ENCODE measurements at places on chromosomes 6 and 20.
A peak's percentile ranks its signal among the peaks of the same experiment; 100 is the strongest.

GRCh38 chr6:36641543-36641942, 37.0 kb upstream of the CDKN1A start:
- DNase-seq, result no peak

GRCh38 chr20:43849496-43850186, 65.0 kb upstream of the TOX2 start:
- no peak for DNase-seq

- no peak for DNase-seq
Observed at GRCh38 chr6:162705736-162706135, 21.8 kb downstream of the PRKN start.

DNA sequence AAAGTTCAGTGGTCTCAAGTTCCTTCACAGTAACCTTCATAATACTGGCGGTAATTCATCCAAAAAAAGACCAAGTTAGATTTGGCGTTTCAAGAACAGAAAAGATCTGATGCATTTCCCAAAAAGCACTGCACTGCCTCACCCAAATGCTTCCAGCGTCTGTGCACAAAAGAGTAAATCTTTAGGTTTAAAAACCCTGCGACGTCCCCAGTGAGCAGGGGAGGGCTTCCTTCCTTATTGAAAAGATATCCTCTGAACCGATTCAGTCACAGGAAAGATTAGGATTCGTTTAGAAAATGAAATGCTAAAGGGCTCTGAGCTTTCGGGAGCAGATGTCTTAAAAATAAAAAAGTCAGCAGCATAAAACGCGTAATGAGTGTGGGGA, 654 bp downstream of the TBC1D7 start:
- no peak for DNase-seq

GRCh38 chr20:17611540-17612286, 41.8 kb downstream of the DSTN start:
- DNase-seq, result no peak

DNA sequence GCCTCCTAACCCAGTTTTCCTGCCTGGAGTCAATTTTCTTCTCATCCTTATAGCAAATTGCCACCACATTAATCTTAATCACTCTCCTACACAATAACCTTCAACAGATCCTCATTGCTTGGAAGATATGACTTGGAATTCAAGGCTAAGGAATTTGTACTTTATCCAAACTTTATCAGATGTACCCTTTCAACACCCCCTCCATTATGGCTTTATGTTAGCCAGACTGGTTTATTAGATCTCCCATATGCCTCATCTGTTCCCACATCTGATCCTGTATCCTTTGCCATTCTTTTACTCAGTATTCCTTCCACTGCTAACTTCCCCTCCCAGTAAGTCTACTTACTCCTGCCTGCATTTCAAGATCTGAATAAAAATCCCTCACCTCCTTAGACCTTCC, 4.0 kb upstream of the FRK start:
- no peak for DNase-seq

GRCh38 chr6:158050955-158051354, 69.3 kb downstream of the SYNJ2 start:
- DNase-seq, result no peak

DNA sequence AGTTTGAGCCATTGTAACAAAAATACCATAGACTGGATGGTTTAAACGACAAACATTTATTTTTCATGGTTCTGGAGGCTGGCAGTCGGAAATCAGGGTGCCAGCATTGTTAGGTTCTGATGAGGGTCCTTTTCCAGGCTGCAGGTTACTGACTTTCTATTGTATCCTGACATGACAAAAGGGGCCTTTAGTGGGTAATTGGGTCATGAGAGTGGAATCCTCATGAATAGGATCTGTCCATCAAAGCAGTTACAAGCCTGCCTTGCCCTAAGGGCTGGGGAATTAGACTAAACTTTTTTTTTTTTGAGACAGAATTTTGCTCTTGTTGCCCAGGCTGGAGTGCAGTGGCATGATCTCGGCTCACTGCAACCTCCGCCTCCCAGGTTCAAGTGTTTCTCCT, 347.9 kb upstream of the TSHZ2 start:
- DNase-seq, result no peak

GRCh38 chr6:69866770-69867638, 648 bp downstream of the COL19A1 start:
- peak; percentile 32 for DNase-seq

- DNase-seq, result no peak
Observed at GRCh38 chr6:153621070-153621469, 418.0 kb upstream of the OPRM1 start.

- DNase-seq, result no peak
Observed at GRCh38 chr20:10648651-10649050, 25.1 kb downstream of the JAG1 start.

DNA sequence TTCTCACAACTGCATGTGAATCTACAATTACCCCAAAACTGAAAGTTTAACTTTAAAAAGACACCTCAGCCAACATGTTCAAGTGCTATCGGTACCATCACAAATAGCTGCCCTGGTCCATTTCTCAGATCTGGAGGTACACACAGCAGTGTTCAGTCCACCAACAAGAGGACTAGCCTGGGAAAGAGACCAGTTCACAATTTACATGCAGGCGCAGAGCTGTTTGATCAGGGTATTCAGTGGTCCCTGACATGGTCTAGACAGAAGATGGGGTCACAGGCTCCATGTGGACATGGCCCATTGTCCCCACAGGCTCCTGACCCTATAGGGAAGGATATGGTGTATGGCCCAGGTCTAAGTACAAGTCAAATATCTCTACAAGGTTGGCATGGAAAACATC, 15.6 kb upstream of the TGM6 start:
- DNase-seq, result no peak

DNA sequence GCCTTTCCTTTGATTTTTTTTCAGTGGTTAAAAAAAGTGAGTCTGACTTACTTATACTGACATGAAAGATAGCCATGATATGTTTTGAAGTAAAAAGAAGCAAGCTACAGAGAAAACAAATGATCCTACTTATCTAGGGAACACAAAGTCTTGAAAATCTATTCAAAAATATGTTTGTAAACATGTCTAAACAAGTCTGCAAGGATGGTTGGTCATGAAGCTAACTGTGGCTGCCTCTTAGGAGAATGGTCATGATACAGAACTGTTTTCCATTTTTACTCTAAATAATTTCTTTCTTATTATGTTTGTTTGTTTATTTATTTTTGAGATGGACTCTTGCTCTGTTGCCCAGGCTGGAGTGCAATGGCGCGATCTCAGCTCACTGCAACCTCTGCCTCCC, 21.5 kb downstream of the FERMT1 start:
- DNase-seq, result no peak

DNA sequence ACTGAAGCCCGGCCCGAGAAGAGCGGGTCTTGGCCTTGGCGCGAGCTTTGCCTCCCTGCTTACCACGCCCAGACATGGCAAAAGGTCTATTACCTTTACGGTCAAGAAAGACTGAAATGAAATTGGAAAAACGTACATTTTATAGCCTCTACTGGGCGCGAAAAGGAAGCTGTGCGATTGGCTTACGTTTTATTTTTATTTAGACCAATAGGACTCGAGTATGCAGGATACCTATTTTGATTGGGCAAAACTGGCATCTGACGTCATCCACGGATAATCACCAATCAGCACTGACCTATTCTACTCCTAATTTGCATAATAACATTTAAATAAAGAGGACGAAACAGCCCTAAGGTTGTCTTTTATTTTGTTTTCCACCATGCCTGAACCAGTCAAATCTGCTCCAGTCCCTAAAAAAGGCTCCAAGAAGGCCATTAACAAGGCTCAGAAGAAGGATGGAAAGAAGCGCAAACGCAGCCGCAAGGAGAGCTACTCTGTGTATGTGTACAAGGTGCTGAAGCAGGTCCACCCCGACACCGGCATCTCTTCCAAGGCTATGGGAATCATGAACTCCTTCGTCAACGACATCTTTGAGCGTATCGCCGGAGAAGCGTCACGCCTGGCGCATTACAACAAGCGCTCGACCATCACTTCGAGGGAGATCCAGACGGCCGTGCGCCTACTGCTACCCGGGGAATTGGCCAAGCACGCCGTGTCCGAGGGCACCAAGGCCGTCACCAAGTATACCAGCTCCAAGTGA, 97.4 kb downstream of the OR2B2 start:
- DNase-seq, result no peak

DNA sequence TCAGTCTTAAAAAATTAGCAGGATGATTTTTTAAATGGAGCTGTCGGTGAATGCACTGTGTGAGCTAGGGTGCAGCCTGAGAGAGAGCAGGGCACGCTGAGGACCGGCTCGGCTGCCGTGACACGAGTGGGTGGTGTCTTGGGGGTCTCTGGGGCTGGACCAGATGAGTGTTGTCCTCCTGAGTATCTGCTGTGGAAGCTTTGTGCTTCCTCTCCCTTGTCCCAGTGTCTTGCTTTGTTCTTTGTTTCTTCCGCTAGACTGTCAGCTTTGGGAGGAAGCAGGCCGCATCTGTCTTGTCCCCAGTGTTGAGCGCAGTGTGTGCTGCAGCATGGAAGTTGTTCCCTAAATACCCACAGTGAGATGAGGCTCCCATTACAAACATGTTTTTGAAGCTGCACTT, 89.4 kb downstream of the RTN4IP1 start:
- DNase-seq, result no peak

GRCh38 chr6:160106701-160107100, 14.9 kb upstream of the SLC22A1 start:
- DNase-seq, result no peak

- DNase-seq, result no peak
Observed at GRCh38 chr6:123570813-123571684, 65.7 kb downstream of the TRDN start.

- DNase-seq, result no peak
Observed at GRCh38 chr20:739736-740135, 28.6 kb downstream of the SLC52A3 start.

GRCh38 chr6:148448369-148449012, 105.9 kb downstream of the SASH1 start:
- DNase-seq, result no peak

GRCh38 chr6:98539741-98540140, 294.6 kb upstream of the POU3F2 start:
- no peak for DNase-seq

DNA sequence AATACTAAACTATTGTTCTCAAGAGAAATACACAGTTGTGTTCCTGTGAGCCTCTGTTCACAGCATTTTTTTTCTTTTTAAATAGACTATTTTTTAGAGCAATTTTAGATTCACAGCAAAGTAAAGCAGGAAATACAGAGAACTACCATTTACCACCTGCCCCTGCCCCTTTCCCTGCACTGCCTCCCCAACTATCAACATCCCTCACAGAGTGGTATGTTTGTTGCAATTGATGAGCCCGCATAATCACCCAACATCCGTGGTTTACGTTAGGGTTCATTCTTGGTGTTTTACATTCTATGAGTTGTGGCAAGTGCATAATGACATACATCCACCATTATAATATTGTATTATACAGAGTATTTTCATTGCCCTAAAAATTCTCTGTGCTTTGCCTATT, 71.6 kb upstream of the TNFAIP3 start:
- DNase-seq, result no peak

- DNase-seq, result no peak
Observed at GRCh38 chr20:34011275-34011674, 17.6 kb downstream of the RALY start.

- no peak for DNase-seq
Observed at GRCh38 chr6:101422251-101422650, 28.7 kb downstream of the GRIK2 start.

DNA sequence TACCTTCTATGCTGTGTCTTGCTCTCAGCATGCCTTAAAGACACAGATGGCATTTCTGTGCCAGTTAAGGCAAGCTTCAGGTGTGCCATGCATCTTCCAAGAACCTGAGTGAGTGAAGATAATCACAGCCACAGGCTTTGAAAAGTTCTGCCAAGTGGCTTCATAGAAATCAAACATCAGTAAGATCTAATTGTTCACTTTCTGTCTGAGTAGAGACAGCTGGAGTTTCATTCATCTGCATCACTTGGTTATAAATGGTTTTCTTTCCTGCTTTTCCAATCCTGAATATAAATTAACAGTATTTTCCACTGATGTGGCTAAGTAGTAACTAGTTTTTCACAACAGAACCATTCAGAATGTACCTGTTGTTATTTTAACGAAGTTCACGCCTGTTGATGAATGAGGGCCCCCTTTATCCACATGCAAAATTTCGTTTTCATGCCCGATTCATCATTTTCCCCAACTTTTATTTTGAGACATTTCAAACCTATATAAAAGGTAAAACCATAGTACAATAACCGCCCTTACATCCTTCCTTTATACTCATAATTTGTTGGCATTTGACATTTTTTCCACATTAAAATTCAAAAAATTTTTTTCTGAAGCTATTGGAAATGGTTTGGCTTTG, 38.6 kb upstream of the KCNG1 start:
- no peak for DNase-seq

DNA sequence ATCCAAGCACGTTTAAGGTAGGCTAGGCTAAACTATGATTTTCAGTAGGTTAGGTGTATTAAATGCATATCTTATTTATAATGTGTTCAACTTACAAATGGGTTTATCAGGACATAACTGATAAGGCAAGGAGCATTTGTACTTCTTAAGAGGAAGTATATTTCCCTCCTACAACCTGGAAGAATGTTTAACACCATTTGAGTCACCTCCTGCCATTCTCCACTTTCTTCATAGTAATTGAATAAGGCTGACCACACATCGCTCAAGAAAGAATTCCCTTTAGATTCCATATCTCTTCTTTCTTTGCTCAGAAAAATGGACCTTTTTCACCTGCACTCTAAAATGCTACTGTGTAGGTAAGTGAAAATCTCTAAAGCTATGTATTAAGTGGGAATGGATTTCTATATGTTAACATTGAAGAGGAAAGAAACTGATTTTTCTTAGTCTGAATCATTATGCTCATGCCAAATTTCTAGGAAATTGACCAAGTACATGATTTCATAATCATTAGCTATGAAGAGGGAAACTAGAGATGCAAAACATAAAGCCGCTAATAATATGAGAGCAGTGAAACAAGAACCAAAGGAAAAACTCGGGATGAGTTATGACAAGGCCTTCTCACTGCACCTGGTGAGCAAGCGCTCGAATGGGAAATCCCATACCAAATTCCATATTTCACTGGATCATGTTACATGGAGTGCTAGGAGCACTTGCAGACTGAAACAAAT, 210.4 kb downstream of the ALDH8A1 start:
- DNase-seq, result no peak

GRCh38 chr20:12113468-12114371, 196.0 kb downstream of the BTBD3 start:
- DNase-seq, result no peak

- DNase-seq, result no peak
Observed at GRCh38 chr20:61712688-61713087, 353.0 kb downstream of the TAF4 start.

Measured in frontal cortex (tissue), 4 donors.